ENCODE measurements at places on chromosomes 13 and 19. TPM values are rescaled to one million over a fixed set of nuclear protein-coding genes. Genes with fewer than 3 reads are reported as not detected.

GRCh38 chr19:2429917-2430535 lies 2.6 kb upstream of the TIMM13 start:
- DNase-seq: no peak

GRCh38 chr19:18768046-18768771 lies 22.9 kb downstream of the COMP start:
- no peak for DNase-seq

- DNase-seq: no peak
Measured at GRCh38 chr13:20264271-20265018, 32.3 kb upstream of the GJB6 start.

DNA sequence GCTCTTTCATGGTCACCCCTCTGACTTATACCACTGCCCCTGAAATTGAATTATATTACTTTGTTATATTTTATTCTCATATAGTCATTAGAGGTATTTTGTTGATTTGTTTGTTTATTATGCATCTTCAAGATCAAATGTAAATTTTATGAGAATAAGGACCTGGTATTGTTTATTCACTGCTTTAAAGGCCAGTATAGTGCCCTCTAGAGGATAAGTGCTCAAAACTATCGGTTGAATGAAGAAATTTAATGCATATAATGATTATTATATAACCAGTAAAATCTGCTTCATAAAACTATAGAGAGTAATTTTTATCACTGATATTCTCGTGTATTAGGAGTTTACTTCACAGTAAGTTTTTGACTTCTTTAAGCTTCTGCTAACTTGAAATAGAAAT lies 1401.9 kb downstream of the SLITRK1 start:
- no peak for DNase-seq

- no peak for DNase-seq
Measured at GRCh38 chr13:68995972-68996667, 1111.5 kb upstream of the ATXN8OS start.

GRCh38 chr19:688214-688613 lies 7.0 kb downstream of the PRSS57 start:
- DNase-seq: no peak

- DNase-seq: no peak
Measured at GRCh38 chr19:57708641-57709361, at the start of gene ZNF154. Gene ZNF154 (minus strand): TSS chr19:57709204. CDS start chr19:57708971, 233 bp downstream.

- DNase-seq: no peak
Measured at GRCh38 chr19:46834984-46835383, 15.7 kb downstream of the AP2S1 start.

DNA sequence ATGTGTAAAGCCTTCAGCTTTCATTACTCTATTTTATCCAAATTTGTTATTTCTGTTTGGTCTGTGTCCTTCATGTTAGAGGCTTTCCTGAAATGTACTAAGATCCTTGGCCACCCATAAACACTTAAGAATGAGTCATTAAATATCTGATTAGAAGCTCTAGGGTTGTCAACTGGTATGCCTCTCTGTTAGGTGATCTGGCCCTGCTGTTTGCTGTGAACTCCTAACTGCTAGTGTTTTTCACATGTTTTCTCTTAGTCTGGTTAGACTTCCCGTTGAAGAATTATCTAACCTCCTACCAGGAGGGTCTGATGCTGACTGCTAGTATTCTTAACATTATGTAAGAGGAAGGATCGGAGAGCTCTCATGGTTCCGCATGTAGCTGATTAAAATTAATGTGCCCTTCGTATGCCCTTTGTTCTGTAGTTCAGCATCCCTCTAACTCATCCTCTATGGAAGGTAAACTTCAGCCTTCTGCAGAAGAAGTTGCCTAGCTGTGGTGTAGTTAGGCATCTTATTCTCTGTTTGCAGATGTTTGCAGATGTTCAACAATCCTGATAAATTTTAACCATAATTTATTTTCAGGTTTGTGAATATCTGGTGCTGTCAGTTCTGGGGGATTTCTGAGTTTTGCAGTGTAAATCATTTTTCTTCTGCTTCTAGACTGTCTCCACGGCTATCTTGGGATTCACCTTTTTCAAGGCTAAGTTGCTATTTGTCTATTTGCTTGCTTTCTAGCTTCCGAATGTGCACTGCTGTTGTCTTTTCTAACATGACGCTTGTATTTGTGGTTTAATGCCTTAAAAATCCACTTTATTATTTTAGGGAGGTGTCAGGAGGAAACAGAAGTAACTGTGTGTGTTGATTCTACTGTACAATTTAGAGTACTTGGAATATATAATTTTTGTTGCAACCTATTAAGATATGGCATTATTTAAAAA lies 207.2 kb upstream of the SPRY2 start:
- no peak for DNase-seq

GRCh38 chr19:43779820-43780219 lies 953 bp downstream of the KCNN4 start:
- DNase-seq: no peak

GRCh38 chr19:3073159-3073563 lies 10.9 kb upstream of the TLE5 start:
- DNase-seq: no peak

DNA sequence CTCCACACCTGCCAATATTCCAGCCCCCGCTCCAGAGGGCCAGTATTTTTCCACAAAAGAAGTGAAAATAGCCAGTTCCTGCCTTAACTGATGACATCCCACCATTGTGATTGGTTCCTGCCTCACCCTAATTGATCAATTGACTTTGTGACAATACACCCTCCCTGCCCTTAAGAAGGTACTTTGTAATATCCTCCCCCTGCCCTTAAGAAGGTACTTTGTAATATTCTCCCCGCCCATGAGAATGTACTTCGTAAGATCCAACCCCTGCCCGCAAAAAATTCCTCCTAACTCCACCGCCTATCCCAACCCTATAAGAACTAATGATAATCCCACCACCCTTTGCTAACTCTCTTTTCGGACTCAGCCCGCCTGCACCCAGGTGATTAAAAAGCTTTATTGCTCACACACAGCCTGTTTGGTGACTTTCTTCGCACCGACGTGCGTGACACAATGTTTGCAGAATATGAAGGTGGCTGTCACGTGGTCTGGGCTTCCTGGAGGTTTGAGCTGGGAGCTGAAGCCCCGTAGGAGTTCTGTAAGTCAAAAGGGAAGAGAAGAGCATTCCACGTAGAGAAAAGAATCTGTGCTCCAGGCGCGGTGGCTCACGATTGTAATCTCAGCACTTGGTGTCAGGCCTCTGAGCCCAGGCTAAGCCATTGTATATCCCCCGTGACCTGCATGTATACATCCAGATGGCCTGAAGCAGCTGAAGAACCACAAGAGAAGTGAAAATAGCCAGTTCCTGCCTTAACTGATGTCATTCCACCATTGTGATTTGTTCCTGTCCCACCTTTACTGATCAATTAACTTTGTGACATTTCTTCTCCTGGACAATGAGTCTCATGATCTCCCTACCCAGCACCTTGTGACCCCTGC lies 6.2 kb upstream of the FUT3 start:
- no peak for DNase-seq

DNA sequence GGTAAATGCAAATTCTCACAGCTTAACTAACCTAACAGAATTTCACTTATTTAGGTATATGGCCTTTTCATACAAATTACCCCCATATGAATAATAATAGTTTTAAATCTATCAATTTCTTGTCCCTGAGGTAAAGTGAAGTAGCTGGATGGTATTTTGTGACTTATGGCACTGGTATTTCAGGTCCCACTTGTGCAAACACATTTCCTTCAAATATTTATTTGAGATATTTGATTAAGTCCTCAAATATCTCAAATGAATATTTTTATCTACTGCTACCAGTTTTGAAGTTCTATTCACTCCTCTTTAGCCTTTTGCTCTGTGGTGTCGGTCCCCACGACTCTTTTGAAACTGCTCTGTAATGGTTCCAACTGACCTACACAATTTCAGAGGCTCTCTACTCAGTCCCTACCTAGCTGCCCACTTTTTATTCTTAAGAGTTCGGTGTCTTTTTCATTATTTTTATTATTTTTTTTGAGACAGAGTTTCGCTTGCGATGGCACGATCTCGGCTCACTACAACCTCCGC lies 59.6 kb upstream of the ZDHHC20 start:
- no peak for DNase-seq

GRCh38 chr19:33906578-33907335 lies 110.1 kb downstream of the KCTD15 start:
- no peak for DNase-seq

DNA sequence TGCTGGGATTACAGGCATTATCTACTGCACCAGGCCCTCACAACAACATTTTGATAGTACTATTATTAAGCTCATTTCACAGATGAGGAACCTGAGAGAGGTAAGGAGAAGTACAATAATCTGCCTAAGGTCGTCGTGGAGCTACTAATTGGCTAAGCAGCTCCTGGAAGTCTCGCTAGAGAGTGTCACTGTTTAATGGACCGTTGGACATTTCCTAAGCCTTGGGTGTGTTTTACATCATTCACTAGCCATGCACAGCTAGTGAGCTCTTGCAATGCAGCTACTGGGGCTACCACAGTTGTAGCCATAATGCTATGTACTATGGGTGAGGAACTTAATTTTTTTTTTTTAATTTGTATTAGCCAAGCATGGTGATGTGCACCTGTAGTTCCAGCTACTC lies 34.0 kb upstream of the OR1M1 start:
- no peak for DNase-seq

- DNase-seq: no peak
Measured at GRCh38 chr19:36423925-36424324, 5.5 kb upstream of the ZFP82 start.

DNA sequence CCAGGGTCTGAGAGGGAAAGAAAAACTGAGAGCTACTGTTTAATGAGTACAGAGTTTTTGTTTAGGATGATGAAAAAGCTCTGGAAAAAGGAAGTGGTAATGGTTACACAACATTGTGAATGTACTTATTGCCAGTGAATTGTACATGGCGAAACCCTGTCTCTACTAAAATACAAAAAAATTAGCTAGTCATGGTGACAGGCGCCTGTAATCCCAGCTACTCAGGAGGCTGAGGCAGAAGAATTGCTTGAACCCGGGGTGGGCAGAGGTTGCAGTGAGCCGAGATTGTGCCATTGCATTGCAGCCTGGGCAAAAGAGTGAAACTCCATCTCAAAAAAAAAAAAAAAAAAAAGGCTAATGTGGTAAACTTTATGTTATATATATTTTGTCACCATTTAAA lies 96.3 kb downstream of the VWA8 start:
- DNase-seq: no peak

DNA sequence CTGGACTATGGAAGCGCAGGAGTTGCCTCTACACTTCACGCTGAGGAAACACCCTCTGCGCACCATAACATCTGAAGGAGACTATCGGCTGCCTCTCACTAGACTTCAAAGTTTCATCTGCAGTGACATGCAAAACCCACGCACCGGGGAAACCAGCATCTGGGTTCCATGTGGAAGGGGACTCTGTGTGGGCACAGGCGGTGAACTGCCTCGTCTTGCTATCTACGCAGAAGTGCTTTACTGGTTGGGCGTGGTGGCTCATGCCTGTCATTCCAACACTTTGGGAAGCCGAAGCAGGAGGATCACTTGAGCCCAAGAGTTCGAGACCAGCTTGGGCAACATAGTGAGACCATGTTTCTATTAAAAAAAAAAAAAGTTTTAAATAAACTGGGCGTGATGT lies 116.4 kb downstream of the STK24 start:
- DNase-seq: no peak

- DNase-seq: no peak
Measured at GRCh38 chr13:21230516-21230915, 54.1 kb downstream of the MRPL57 start.

- DNase-seq: no peak
Measured at GRCh38 chr13:43000676-43001075, 8.6 kb upstream of the EPSTI1 start.

GRCh38 chr19:45138303-45138751 lies 22.5 kb downstream of the NKPD1 start:
- DNase-seq: no peak

- no peak for DNase-seq
Measured at GRCh38 chr13:39105110-39105509, 66.9 kb downstream of the NHLRC3 start.

GRCh38 chr19:55959996-55960675 lies 12.5 kb downstream of the NLRP8 start:
- DNase-seq: no peak

- DNase-seq: peak; percentile 56
Measured at GRCh38 chr19:38142176-38143035, 81.6 kb downstream of the DPF1 start.

- no peak for DNase-seq
Measured at GRCh38 chr13:98217597-98217996, 40.5 kb upstream of the RNF113B start.

- DNase-seq: no peak
Measured at GRCh38 chr13:90800082-90800746, 547.3 kb upstream of the MIR17HG start.

GRCh38 chr13:50284540-50284939 lies 269.3 kb downstream of the KCNRG start:
- no peak for DNase-seq

DNA sequence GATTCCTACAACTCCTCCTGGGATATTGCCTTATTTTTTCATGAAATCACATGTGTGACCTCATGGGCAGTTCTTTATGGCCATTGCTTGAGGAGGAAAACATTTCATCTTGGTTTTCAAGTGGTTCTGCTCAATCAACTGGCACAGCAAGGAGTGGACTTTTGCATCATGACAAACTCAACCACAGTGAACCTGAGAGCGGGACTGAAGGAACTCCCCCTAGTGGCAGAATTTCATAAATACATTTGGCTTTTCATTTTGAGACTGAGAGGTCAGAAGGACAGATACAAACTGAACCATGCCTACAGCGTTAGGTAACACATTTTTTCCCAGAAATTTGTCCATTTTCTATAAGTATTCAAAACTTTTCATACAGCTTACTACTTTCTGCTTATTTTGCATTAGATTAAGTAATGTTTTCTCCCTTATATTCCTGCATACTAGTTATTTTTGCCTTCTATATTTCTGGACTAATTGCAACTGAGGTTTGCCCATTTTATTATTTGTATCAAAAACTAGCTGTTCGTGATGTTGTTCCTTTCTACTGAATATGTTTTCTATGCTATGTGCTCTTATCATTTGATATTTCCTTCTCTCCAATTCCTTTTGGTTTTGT lies 13.4 kb upstream of the SIGLEC12 start:
- DNase-seq: no peak

DNA sequence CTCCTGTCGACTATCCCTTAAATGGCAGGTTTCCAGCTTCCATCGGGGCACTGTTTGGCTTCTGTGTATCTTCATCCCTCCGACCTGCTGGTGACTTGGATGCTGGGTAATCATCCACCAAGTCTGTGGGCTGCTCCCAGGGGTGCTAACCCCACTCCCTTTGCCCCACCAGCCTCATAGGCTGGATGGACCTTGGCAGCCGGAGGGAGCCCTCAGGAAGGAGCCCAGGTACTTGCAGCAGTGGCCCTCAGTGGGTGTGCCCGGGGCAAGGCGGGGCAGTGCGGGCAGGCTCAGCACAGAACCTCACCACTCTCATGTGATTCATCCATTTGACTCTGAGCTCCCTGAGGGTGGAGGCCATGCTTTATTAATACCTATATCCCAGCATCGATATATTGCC lies 27.4 kb upstream of the TUBGCP3 start:
- DNase-seq: no peak

Gene SRRM5
- 0.80 TPM for total RNA-seq

Gene KASH5
- 0.95 TPM for total RNA-seq

Gene GAPDHS
- not detected for total RNA-seq

Gene ZNF793
- 4.5 TPM for total RNA-seq

Gene POU4F1
- total RNA-seq: 0.11 TPM

Gene ZNF559
- 8.2 TPM for total RNA-seq

Gene ANKLE1
- total RNA-seq: 8.4 TPM

Gene TNFSF9
- 3.4 TPM for total RNA-seq

Data from activated naive CD4-positive, alpha-beta T cell treated with anti-CD3 and anti-CD28 coated beads, Interleukin-2, amount 50 U/mL, for 72 hours (primary cell).